ENCODE measurements at places on chromosomes 6 and 20.

DNA sequence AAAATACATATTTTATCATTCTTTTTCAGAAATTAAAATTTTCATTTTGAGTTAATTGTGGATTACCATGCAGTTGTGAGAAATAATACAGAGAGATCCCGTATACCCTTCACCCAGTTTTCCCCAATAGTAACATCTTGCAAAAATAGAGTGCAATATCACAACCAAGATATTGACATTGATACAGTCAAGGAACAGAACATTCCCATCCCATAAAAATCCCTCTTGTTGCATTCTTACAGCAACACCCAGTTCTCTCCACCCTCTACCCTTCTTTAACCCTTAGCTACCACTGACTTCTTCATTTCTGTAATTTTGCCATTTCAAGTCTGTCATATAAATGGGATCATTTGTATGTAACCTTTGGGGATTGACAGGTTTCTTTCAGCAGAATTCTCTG, 6.9 kb upstream of the AKAP12 start:
- DNase-seq = no peak

DNA sequence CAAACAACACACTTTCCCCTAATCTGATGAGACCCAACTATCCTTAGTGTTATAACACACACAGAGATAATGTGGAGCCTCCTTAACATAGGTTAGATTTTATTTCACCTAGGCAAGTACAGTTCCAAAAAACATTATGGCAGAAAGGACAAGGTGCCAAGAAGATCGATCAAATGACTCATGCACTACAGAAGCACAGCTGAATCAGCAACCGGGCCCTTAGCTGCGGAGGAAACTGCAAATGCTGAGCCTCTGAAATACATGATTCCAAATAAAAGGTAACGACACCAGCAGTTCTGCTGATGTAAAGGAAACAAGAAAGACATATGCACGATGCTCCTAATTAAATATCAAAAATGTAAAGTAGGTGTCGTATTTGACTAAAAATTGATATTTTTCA, 19.9 kb upstream of the MUC21 start:
- DNase-seq = no peak

GRCh38 chr6:73234733-73235132, 9.4 kb upstream of the KHDC1L start:
- DNase-seq = no peak

- DNase-seq = no peak
These were observed 55.0 kb downstream of the TOX2 start for GRCh38 chr20:43969501-43970182.

DNA sequence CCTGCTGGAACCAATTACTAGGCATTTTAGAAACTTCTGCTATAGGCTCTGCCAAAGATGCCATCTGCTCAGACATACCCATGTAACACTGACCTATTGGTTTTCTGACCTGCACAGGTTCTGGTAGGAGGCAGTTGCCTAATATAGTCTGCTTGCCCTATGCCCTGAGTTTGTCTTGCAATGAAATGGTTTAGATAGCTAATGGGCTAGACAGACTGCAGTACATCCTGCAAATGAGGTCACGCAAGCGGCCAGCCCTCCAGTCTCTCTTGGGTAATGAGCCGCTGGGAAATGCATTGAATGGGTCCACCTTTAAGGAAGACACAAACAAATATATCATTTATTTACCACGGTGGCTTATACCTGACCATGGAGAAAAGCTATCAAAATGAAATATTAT, 90.6 kb upstream of the B3GAT2 start:
- no peak for DNase-seq
